Tibial nerve (tissue), 4 donors: ENCODE measurements at places on chromosomes 7 and 10.

DNA sequence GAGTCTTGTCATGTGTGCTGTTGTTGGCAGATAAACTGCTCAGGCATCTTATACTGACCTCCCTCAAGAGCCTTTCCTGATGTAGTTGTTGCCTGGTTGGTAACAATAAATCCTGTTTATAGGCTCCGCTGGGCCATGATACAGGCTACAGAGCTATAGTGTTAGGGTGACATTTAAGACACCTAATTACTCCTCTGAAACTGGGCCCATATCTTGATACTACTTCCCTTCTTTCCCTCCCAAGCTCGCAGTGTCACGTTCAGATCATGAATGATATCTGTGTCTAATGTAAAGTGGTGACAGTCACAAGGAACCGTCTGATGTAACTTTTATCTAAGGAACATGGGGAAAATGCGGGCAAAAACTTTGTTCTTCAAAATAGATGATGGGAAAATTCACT is 35.4 kb downstream of the CROT start:
- DNase-seq = no peak

DNA sequence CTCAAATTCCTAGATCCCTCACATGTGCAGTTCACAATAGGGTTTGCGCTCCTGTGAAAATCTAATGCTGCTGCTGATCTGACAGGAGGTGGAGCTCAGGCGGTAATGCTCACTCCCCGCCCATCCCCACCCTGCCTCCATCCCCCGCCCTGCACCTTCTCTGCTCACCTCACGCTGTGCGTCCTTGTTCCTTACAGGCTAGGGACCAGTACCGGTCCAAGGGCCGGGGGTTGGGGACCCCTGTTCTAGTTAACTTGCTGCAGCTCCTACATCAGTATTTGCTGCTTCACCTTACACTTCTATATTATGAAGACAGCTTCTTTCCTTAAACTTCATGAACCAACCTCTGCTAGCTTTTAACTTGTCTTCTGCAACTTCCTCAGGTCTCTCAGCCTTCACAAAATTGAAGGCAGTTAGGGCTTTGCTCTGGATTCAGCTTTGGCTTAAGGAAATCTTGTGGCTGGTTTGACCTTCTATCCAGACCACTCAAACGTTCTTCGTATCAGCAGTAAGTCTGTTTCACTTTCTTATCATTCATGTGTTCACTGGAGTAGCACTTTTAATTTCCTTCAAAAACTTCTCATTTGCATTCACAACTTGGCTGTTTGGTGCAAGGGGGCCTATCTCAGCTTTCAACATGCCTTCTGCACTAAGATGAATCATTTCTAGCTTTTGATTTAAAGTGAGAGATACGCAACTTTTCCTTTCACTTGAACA is 1.7 kb upstream of the TNKS2 start:
- DNase-seq = no peak

DNA sequence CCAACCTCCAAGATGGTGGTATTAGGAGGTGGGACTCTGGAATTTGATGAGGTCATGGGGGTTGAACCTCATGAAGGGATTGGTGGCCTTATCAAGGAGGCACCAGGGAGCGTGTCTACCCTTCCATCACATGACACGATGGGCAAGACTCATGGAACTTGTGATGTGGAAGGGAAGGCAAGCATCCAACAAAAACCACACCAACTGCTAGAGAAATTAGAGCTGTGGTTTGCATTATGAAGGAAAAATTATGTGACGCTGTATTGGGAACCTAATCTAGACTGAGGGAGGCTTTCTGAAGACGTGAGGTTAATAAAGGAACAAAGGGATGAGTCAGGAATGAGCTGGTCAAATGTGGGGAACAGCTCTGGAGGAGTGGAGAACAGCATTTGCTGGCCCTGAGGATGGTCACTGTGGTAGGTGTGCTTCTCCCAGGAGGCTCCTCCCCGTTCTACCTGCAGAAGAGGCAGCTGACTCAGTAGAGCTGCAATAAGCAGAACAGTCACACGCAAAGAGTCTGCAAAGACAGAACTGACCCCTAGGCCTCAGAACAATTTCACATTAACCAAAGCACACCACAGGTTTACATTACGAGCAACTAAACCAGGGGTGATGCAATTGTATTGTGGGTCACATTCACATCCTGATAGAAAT is 236.6 kb upstream of the GRB10 start:
- DNase-seq = no peak

DNA sequence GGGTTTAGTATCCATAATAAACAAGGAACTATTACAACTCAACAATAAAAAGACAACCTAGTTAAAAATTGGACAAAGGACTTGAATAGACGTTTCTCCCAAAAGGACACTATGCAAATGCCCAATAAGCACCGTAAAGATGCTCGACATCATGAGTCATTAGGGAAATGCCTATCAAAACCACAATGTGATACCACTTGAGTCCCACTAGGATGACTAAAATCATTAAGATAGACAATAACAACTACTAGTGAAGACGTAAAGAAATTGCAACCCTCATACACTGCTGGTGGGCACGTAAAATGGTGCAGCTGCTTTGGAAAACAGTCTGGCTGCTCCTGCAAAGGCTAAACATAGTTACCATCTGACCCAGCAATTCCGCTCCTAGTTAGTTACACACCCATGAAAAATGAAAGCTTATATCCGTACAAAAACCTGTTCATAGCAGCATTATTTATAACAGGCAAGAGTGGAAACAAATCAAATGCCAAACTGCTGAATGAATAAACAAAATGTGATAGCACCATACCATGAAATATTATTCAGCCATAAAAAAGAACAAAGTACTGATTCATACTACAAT is 17.3 kb downstream of the CCDC3 start:
- no peak for DNase-seq

- DNase-seq = no peak
Measured at GRCh38 chr7:115679976-115680375, 350.6 kb downstream of the TFEC start.

DNA sequence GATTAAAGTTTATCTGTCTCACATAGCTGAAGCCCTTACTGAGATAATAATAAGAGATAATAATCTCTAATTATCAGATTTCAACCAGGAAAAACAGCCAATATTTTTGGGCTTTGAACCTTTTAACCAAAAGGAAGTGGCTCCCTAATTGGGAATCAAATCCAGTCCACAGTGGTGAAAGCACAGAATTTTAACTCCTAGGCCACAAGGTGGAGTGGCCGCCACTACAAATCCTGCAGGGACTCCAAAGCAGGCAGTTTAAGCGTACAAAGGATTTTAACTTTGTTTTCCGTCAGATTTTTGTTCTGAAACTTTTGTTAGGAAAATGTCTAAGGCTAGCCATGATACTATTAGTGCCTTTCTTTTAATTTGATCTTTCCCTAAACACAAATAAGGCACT is 99.6 kb upstream of the CCNY start:
- DNase-seq = no peak

DNA sequence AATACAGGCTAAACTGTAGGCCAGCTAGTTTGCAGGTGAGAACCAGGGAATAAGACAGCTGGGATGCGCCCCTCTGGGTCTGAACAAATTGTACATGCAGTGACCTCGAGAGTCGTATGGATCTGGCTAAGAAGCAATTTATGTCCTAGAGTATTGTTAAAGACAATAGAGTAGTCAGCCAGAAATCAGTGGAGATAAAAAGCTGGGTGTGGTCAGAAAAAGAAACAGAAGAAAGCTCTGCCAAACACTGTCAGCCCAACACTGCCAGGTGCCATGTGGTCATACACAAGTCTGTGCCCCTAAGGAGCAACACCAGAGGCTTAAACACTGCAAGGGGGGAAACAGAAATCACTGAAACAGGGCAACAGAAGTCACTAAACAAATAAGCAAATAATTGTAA is 62.2 kb downstream of the CNOT4 start:
- DNase-seq = no peak

DNA sequence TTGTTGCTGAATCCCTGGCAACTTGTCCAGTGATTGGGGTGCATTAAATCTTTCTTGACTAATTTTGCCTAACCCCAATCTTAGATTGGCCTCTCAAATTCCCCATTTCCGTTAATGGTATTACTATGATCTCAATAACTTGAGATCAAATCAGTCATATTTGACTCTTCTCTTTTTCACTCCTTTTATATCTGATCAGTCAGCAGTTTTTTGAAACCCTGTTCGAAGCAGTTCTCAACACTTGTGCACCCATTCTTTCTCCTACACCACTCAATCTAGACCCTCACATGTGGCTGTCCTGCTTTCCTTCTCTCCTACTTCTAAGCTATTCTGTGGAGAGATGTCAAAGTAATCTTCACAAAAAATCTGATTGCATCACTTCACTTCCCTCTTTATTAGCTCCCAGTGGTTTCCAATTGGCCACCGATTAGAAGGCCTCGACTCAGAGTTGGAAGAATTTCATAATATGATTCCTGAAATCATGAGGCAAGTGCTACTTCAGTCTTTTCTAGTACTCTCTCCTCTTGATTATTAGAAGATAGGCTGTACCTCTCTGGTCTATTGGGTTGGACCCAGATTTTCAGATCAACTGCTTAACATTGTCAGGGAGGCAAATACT is 128.9 kb downstream of the ZNF365 start:
- peak; percentile 28 for DNase-seq

DNA sequence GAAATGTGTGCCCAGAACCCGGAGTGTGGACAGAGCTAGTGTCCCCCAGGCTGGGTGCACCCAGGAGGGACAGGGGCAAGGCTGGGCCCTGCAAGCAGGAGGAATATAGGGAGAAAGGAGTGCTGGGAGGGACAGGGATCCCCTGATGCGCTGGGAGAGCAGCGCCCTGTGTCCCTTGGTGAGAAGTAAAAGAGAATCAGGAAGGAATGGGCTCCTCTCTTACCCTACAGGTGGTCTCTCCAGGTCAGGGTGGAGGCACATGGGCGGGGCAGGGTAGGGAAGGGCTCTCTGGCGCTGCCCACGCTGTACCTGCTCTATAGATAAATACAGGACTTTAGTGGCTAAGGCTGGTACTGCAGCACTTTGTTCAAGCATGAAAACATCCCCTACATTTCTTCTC is 753.8 kb downstream of the GRID1 start:
- no peak for DNase-seq

DNA sequence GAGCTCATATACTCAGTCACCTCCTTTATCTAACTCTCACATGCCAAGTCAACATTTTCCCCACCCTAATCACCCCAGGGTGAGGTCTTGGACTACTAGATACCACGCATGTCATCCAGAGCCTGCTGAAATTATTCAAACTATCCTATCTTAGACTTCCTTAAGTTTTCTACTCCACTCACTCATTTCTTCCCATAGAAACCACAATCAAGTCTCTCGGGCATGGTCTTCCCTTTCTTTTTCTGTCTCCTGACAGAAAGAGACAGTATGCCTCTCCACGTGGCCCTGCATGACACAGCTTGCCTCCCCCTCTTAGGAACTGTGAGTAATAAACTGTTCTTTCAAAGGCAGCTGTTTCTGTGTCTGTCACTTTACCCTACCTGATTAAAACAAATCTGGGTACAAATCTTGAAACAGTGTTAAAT is 29.4 kb downstream of the TAS2R41 start:
- DNase-seq = no peak

GRCh38 chr7:84975586-84976185 is 211.2 kb downstream of the SEMA3D start:
- DNase-seq = no peak

DNA sequence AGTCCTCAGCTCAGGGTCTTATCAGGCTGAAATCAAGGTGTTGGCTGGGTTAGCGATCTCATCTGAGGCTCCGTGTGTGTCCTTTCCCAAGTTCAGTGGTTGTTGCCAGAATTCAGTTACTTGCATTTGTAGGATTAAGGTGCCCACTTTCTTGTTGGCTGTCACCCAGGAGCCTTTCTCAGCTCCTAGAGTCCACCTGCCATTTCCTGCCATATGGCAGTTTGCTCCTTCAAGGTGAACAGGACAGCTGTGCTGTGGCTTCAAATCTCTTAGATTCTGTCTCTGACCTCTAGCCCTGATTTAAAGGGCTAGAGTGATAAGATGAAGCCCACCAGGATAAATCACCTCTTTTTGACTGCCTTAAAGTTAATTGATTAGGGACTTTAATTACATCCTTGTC is 1.0 kb upstream of the HIF1AN start:
- no peak for DNase-seq

DNA sequence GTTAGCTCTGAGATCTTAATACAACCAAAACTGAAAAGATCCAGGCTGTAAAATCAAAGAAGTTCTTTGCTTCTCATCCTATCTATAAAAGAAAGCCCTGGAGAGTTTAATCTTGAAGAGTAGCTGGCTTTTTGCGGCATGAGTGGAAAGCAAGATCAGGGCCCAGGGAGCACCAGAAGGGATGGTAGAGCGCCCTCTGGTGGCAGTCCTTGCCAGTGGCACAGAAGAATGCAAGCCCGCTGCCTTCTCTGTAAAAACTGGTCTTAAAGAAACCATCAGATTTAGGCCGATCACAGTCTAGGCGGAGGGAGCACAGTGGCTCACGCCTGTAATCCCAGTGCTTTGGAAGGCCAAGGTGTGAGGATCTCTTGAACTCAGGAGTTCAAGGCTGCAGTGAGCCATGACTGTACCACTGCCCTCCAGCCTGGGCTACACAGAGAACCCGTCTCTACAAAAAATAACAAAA is 35.6 kb downstream of the CPN1 start:
- peak; percentile 84 for DNase-seq

- no peak for DNase-seq
Measured at GRCh38 chr10:25694971-25695370, 239.1 kb upstream of the MYO3A start.

GRCh38 chr10:42743697-42744096 is 38.9 kb upstream of the BMS1 start:
- no peak for DNase-seq

GRCh38 chr10:3530783-3531645 is 254.0 kb downstream of the KLF6 start:
- no peak for DNase-seq

GRCh38 chr7:98713165-98713810 is 96.2 kb downstream of the NPTX2 start:
- no peak for DNase-seq

DNA sequence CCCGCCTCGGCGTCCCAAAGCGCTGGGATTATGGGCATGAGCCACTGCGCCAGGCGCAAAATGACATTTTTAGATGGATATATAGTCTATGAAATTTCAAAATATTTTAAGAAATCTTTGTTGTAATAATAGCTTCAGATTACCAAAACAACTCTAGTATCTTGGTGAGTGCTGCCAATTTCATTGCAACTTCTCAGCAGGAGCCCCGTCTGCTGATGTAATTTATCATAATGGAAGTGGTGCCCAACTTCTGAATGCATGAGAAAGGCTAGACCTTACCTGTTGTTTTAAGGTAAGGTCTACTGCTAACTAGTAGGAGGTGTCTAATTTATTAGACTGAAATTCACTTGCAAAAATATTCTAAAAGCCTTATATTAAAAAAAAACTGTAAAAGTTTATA is 20.0 kb downstream of the PDSS1 start:
- DNase-seq = no peak

DNA sequence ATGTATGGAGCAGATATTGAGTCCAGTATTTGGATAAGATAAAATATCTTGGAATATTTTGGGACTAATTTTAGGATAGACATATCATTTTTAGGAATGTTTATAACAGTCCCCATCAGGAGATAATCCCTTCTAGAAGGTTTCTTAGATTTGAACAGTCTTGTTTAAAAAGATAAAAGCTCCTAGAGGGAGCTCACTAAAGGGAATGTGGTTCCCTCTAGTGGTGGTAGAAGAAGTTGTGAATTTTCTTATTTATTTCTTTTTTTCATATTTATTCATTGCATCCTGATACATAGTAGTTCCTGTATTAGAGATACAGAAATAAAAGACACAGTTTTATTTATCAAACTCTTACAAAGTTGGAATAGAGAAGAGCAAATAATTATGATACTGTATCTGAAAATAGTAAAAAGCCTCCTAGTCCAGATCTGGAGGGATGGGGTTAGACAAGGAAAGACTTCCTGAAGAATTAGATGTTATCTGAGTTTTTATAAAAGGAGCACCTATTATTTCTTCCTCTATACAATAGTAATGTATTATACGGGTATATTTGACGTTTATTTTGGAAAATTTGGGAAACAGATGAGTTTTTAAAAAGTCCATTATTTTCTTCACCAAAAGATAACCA is 24.5 kb upstream of the KLF14 start:
- DNase-seq = no peak
